ENCODE measurements at places on chromosomes 12 and 14.
A peak's percentile ranks its signal among the peaks of the same experiment; 100 is the strongest.

GRCh38 chr12:26102953-26103352 is 21.9 kb downstream of the BHLHE41 start:
- DNase-seq: no peak

DNA sequence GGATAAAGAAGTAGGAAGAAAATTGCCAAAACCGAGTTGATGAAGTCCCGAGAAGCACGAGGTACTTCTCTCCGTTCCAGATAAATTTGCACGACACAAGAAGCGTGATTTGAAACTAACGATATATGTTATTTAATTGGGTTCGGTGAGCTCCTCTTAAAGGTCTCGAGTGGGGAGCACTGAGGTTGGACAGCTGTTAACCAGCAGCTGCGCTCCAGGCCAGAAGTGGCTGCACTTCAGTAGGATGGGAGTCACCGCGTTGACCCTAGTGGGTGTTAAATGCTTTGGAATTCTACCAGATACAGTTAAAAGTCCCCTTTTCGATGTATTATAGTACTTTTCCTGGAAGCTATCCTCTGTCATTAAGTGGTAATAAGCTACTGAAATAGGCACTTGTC is 953 bp upstream of the DCAF5 start:
- DNase-seq: no peak

DNA sequence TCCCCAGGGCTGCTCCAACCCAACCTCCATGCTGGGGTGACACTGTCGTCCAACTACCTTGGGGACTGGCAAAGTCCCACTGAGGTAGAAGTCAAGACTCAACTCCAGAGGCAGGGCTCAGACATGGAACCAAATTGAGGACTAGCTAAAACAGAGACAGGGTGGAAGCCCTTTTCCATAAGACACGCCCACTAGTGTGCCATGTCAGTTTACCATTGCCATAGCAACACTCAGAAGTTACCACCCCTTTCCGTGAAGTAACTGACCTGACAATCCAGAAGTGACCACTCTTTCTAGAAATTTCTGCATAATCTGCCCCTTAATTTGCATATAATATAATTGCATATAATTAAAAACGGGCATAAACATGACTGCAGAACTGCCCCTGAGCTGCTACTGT is 409.6 kb downstream of the MED13L start:
- DNase-seq: no peak

DNA sequence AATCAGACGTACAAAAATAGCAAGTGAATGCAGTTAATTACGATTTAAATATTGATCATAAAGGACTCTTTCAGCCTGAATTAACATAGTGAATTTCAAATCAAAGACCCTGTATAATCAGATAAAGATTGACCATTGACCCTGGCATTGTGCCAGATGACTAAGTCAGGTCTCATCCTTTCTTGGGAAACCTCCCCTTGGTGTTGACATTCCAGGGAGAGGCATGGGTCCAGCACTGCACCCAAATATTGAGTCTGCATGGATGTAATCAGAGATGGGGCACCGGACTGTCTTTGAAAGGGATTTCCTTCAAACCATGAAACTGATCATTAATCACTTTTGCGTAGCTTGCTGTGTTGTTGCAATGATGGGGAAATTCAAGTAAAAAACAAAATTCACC is 1138.2 kb downstream of the BCL11B start:
- DNase-seq: no peak

GRCh38 chr12:89709995-89710872 is 1.6 kb upstream of the ATP2B1 start:
- DNase-seq: no peak

- no peak for DNase-seq
These were observed 1.9 kb downstream of the BMP4 start for GRCh38 chr14:53954551-53955228.

- no peak for DNase-seq
These were observed 234.2 kb downstream of the CRADD start for GRCh38 chr12:93911396-93911795.

- no peak for DNase-seq
These were observed at the start of gene PTPRQ for GRCh38 chr12:80443974-80444666. Gene PTPRQ (plus strand): TSS chr12:80444235. CDS start chr12:80444346, 111 bp downstream.

- DNase-seq: no peak
These were observed 11.2 kb upstream of the LRIG3 start for GRCh38 chr12:58931518-58931917.

GRCh38 chr12:17640615-17641014 is 449.4 kb downstream of the RERGL start:
- DNase-seq: no peak

DNA sequence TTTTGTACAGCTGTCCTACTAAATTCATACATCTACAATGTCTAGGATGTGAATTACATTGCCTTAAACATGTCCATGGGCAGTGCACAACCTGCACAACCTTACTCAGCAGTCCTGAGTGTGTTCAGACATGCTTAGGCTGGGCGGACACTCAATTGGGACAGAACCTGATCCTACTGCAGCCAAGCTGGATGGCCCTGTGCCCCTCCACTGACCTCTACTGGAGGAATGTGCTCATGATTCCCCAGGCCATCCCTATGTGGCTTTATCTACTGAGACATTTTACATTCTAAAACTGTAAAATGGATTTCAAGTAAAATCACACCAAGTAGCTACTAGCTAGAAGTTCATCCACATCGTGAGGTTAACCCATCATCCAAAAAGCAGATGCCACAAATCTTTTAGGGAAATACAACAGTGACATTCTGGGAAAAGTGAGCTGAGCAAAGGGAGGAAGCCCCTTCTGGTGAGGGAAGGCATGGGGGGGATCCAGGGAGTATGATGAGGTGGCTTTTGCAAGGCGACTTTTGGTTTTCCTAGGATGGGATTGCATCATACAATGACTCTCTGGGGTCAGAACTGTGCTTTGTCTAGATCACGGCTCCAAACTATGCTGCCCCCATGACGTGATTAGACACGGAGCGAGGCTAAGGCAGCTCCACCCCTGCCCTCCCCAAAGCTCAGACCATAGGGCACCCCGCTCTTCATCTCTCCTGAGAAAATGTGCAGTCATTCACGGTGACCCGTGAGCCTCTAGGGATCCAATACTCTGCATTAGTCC is 911.7 kb upstream of the TMEM132C start:
- DNase-seq: no peak

DNA sequence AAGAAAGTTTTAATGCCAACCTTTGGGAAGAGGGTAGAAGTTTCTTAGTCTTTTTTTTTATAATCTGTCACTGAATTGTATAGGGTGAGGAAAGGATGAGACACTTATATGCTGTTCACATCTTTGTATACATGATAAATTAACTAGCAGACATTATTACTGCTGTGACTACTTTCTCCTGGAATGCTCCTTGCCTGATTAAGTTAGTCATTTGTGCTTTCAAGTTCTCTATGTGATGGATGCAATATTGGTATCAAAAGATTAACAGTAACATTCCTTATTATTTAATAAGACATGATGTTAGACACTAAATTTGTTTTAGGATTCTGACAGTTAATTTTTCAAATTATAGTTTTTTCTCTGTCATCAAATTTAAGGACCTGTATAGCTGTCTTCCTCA is 223.4 kb upstream of the GARIN2 start:
- no peak for DNase-seq

DNA sequence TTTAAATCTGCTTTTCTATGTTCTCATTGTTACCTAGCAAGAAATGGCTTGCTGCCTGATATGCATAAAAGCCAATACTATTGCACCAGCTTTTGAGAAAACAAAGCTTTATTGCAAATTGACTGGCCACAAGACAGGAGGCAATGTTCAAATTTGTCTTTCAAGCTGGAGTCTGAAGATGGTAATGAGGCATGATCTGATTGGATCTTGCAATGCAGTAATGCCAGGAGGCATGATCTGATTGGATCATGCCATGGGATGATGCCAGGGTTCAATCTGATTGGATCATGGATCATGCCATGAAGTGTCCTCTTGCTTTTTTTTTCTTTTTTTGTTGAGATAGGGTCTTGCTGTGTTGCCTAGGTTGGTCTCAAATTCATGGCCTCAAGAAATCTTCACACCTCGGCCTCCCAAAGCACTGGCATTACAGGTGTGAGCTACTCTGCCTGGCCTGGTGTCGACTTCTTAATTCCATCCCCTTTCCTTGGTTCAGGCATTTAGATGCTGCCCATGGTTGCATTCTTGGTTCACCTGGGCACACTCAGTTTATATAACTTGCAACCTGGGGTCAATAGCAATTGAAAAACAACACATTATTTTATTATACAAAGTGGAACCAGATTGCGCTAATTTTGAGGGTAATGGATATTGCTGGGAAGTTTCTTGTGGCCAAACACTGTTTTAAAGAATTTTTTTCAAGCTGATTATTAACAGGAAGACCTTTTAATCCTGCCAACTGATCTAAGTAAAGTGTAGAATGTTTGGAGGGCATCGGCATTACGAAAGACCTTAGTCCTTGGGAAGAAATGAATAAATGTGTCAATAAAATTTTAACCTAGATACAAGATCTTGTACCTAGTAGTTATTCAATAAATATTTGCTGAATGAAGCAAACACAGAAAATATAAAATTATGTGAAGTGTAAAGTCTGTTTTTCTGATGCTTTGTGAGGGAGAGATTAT is 38.8 kb downstream of the HSD17B6 start:
- DNase-seq: no peak

- DNase-seq: no peak
These were observed 380.0 kb downstream of the KCNH5 start for GRCh38 chr14:62665286-62665685.

- DNase-seq: no peak
These were observed at the start of gene TDRD9 for GRCh38 chr14:103928011-103928890. Gene TDRD9 (plus strand): TSS chr14:103928456. CDS start chr14:103928510, 54 bp downstream.

DNA sequence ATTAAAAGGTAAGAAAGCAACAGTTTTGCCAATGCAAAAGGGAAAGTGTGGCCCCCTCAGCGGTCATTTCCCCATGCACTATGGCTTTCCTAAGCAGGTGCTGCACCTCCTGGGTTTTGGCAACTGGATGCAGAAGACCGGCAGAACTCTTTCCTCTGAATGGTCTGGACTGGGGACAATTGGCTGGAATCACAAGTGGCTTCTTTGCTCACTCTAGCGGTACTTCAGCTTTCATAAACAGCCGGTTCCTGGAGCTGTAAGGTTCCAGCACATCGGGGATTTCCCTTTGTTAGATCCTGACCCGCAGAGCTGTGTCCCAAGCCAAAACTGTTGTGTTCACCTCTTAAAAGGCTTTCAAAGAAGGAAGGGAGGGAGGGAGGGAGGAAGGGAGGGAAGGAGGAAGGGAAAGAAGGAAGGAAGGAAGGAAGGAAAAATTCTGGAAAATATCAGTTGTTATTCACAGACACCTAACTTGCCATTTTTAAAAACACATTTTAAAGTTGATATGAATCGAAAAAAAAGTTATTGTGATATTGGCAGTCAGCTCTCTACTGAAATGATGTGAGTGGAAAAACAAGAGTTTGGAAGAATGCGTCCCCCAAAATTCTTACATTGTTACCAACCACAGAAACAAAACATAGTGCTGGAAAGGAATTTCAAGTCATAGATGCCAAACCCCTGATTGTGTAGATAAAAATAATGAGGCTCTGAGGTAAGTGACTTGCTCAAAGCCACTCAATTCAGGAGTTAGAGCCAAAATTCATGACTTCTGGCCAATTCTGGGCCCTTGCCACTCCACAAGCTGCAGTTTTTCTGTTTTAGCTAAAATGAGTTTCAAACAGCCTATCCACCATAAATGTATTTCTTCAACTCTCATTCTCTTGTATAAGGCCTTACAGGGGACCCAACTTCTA is 220.6 kb upstream of the HMGA2 start:
- no peak for DNase-seq

- DNase-seq: peak; percentile 79
These were observed 100.9 kb downstream of the EPS8 start for GRCh38 chr12:15688202-15688736.

GRCh38 chr12:46886541-46887041 is 60.8 kb upstream of the SLC38A4 start:
- DNase-seq: no peak

DNA sequence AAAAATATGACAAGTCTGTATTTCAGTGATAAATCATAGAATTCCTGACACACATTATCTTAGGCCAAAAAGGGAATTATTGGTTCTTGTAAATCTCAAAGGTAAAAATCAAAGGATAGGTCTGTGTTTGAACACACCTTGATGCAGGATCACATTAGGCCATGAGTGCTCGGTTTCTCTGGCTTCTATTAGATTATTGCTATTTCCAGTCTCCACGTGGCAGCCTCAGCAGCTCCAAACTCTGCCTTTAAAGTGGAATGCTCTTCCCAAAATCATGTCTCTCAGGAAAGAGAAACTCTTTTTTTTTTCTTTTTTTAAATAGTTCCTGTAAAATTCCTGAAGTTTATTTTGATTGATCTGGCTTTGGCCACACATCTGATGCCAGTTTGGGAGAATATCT is 105.6 kb upstream of the FRMD6 start:
- no peak for DNase-seq

GRCh38 chr12:47270782-47271664 is 191.3 kb upstream of the AMIGO2 start:
- no peak for DNase-seq

DNA sequence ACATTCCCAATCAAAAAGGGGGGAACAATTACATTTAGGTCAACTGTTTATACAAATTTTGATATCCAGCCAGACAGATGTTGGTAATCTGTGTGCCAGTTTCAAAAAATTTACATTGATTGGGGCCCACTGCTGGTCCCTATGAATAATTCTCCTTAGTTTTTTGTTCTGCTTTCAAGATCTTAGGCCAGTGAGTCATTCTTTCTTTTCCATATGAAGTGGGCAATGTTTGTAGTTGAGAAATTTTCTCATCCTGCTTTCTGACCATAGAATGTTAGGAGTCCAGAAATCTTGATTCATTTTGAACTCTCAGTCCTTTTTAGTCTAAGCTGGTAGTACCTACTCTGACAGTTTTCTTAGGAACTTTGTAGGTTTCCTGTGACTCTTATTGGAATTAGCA is 244.3 kb downstream of the DIO2 start:
- no peak for DNase-seq

DNA sequence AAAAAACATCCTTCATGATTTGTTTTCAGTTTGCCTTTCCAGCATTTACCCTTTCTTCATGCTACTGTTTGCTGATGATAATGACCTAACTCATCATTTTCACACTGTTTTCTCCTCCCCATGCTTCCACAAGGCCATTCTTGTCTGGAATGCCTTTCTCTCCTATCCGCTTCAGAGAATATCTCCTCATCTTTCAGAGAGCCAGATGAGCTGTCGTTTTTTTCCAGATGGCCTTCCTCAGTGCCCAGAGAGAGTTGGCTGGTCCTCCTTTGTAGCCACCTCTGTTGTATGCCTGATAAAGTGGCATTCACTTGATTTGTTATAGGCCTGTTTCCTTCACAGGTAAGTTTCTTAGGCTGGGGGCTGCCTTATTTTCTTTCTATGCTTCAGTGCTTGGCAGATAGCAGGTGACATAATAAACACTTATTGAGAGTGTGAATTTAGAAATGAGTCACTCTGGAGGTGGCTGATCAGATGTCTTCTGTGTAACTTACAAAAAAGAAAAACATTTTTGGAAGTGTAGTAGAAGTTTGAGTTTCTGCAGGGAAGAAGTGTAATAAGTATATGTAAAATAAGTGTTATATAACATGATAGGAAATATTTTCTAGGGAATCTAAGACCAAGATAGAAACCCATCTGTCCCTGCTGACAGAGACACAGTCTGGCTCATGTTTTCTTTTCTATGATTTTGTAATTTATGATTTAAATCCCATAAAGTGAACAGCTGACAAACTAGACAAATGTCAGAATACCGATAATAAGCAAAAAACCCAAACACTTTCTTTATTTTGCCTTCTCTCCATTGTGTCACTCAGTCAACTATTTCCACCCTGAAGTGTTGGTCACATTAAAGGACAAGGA is 174.5 kb downstream of the DACT1 start:
- DNase-seq: no peak

- DNase-seq: no peak
These were observed 12.3 kb downstream of the GPR19 start for GRCh38 chr12:12683725-12684124.

GRCh38 chr12:89225401-89225800 is 126.9 kb downstream of the DUSP6 start:
- no peak for DNase-seq

All from AML-193 (cell line).